ENCODE measurements at places on chromosomes 4 and X.

- DNase-seq: peak; percentile 23
Measured at GRCh38 chr4:86613734-86614133, 19.6 kb downstream of the PTPN13 start.

GRCh38 chr4:147821555-147821954 lies 89.7 kb downstream of the ARHGAP10 start:
- no peak for DNase-seq

DNA sequence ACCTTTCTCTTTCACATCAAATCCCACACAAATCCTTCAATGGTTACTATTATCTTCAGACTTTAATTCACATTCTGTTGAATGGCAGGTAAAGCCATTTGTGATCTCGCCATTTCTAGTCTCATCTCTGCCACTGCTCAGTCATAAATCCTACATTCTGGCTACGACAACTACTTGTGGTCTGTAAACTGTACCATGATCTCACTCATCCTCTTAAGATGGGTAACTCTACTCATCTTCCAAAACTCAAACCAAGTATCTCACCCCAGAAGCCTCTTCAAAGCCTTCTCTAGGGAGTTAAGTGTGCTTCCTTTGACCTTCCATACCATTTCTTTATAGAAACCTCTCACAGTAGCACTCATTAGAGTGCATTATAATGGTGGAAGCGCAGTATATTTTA lies 101.8 kb downstream of the NEK1 start:
- DNase-seq: no peak

DNA sequence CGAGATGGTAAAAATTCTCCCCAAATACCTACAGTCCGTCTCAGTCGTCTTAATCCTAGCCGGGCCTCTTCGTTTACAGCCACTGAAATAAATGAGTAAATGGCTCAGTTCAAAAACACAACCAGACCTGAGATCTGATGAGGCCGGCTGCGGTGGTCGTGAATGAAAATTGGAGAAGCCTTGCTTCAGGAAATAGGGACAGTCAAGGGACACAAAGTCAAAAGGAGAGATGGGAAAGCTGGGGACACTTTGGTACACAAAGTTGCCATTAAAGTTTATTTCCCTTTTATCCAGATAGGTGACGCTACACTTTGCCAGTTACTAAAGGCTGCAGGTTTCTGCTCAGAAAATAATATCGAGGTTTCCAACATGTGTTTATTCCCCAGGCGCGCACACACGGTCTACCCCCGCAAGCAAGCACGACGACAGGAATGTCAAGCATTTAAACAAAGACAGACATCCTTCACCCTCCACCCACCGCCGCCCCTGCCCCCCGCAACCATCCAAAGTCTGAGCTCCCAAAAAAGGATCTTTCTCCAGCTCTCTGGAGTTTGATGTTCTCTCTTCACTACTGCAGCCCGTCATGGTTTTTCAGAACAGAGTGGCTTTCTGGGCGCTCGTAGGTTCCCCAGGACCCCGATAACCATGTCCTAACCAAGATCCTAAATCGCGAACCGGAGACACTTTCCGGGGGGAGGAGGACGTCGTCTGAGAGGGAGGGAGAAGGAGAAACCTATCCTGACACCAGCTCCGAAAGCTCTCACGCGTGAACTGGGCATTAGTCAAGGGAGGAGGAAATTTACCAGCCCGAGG lies 1.3 kb upstream of the PCDH7 start:
- DNase-seq: peak; percentile 60

- DNase-seq: no peak
Measured at GRCh38 chrX:77502951-77503525, 55.8 kb downstream of the FGF16 start.

DNA sequence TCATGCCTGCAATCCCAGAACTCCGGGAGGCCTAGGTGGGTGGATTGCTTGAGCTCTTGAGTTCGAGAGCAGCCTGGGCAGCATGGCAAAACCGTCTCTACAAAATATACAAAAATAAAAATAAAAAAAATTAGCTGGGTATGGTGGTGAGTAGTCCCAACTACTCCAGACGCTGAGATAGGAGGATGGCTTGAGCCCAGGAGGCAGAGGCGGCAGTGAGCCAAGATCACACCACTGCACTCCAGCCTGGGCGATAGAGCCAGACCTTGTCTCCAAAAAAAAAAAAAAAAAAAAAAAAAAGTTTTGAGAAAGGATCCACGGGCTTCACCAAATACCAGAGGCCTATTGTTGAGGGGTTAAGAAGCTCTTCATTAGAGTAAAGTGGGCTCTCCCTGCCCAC lies 8.0 kb downstream of the SUPT20HL2 start:
- DNase-seq: no peak

GRCh38 chr4:68271851-68272357 lies 26.4 kb upstream of the TMPRSS11B start:
- DNase-seq: peak; percentile 83

DNA sequence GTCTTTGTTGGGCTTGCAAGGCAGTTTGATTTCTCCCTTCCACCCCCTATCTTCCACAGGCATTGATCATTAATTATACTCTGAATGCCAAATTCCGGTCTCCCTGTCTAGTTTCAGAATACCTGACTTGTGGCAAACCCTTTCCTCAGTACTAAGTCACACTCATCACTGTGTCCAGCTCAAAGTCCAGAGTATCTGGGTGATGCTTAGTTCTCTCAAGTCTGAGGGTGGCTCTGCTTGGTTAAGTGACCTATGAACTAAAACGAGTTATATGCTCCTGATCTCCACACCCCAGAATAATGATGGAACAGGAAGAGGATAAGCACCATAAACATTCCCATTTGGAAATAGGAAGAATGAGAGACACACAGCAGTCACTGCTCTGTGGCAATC lies 6.5 kb downstream of the SMIM9 start:
- no peak for DNase-seq

- DNase-seq: no peak
Measured at GRCh38 chr4:119211867-119212233, 663 bp upstream of the USP53 start.

DNA sequence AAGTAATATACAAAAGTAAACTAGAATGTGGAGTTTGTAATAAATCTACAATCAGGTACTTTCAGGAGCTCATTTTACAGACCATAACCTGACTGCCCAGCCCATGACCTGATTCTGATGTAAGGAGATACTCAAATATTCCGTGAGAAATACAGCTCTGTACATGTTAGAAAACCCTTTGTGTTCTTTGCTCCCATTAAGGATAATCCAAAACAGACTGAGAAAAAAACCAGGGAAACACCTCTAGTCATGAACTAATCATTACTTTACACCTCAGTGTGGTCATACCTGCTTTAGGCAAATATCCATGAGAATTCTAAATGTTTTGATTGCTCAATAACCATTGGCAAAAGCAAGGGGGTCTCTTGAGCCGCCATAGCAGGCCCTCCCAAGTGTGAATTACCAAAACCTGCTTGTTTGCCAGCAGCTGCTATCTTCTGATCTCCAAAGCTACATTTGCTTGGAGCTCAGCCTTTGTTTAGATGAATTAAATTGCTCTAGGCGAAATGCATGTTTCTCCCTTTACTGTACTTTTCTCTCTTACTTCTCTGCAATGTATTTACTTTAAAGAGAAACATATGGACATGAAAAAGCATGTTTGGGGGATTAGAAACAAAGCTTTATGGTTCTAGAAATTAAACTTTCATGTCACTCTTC lies 79.1 kb downstream of the ANKRD50 start:
- no peak for DNase-seq

- peak; percentile 19 for DNase-seq
Measured at GRCh38 chr4:30837131-30837539, 117.0 kb downstream of the PCDH7 start.

- no peak for DNase-seq
Measured at GRCh38 chrX:38860106-38861013, 59.1 kb downstream of the MID1IP1 start.

- no peak for DNase-seq
Measured at GRCh38 chr4:22408474-22408873, 107.4 kb downstream of the ADGRA3 start.

DNA sequence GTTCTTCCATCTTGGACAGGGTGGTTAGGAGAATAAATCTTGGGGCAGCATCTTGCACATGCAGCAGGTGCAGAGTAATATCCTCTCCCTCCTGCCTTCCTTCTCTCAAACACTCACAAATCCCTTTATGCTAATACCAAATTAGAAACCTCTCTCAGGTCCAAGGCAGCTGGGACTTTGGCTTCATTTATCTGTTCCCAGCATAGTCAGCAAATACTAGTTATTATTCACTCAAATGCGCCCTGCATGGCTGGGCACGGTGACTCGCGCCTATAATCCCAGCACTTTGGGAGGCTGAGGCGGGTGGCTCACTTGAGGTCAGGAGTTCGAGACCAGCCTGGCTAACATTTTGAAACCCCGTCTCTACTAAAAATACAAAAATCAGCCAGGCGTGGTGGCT lies 156.0 kb upstream of the GALNT7 start:
- DNase-seq: no peak

- no peak for DNase-seq
Measured at GRCh38 chrX:37594755-37595382, 23.4 kb downstream of the LANCL3 start.

DNA sequence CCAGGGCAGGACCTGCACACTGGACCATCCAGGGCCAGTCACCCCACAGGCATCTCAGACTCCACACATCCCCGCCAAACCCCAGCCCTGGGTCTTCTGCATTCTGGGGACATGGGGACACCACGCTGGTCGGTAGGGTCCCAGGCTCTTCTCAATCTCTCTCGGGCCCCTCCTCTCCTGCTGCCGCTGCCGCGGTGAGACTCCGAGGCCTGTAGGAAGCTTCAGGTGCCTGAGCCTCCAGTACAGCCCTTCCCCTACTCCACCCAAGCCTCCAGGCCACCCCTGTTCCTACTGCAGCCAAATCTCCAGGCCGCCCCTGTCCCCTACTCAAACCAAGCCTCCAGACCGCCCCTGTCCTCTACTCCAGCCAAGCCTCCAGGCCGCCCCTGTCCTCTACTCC lies 5.5 kb upstream of the ASMT start:
- DNase-seq: no peak

DNA sequence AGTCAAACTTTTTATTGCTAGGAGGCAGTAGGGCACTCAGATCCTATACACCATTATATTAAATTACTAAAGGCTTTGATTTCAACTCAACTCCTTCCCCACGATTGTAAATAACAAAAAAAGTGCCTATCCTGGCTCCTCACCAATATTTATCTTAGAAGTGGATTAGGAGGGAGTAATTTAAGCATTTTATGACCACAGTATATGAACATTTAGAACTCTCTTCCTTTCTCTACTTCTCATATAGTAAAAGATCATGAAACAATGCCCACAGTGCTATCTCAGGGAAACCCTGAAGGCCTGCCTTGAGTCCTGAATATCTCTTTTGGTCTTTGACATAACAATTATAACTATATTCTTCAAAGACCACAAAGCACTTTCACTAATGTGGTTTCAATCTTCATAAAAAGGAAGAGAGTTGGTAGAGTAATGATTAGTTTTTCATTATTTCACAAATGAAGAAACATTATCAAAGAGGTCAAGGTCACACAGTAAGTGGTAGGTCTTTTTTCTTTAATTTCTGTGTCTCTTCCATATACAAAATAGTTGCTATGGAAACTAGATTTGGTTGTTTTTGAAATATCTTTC lies 29.1 kb upstream of the ADH1C start:
- DNase-seq: no peak

DNA sequence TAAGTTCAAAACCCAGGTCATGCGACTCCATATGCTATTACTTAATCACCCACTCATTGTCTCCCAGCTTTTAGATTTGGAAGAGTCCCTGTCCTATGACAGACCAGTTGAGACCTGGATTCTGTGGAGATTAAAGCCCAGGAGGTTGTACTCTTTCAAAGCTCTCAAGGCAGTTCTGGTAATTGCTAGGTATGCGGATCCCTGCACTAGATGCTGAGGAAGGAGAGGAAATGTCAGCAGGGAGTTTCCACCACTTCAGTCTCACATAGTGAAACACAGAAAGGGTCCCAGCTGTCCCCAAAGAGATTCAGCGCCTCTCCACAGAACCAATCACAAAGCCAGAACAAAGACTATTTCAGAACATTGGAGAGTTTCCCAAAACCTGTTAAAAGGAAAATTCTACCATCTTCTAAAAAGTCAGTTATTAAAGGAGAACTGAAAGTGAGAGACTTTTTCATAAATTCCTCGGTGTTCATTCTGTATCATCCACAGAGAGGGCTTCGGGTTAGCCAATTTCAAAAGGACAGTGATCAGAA lies 53.4 kb downstream of the IRF2 start:
- no peak for DNase-seq

- no peak for DNase-seq
Measured at GRCh38 chrX:111006116-111006515, 89.9 kb upstream of the PAK3 start.

DNA sequence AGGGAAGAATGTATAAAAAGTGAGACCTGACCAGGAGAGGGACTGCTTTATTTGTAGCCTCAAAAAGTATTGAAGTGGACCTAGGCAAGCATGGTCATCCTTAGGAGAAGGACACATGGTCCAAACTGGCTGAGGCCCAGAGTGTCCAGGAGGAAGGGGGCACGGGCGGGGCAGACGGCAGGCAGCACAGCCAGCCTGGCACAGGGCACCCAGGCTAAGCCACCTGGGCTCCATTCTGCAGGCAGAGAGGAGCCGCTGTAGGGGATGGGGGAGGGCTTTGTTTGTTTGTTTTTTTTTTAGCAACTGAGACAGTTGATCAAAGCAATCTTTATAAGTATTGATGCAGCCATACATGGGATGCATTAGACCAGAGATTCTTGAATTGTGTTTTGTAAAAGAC lies 188.6 kb downstream of the PRDM5 start:
- DNase-seq: no peak

DNA sequence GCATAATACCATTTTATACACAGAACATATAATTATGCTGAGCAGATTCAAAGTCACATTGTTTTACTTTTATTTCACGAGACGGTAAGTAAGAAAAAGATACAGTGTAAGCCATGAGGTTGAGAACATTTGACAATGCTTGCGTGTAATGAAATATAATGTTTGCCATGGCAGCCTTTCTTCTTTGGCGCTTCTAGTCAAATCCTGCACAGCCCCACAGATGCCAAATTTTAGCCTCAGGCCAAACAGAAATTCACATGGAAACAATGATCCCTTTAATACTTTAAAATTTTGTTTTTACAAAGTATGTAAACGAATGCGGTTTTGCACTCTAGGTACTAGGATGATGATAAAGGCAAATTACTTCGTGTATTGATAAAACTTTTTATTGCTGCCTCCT lies 502.7 kb upstream of the SMIM31 start:
- no peak for DNase-seq

DNA sequence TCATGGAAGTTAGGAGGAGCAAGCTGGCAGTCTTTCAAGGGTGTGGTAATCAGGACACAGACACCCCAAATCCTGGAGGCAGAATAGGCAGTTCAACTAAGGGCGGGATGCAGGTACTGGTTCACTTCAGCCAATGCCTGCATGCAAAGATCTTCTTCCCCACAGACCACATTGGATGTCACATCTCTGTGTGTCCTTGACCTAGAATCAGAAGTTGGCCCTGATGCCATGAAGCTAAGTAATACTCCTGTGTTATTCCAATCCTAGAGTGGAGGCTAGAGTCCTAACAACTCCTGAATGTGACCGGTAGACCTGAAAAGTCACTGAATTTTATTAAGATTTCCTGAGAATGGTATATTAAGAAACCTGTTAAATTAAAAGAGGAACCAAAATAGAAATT lies 165.5 kb downstream of the DMD start:
- DNase-seq: no peak
